ENCODE measurements at places on chromosomes 4 and X.

- peak; percentile 7 for DNase-seq
These were observed 276.4 kb downstream of the SPRY1 start for GRCh38 chr4:123672987-123673386.

- DNase-seq, result no peak
These were observed 6.2 kb downstream of the RAB40A start for GRCh38 chrX:103513067-103513466.

DNA sequence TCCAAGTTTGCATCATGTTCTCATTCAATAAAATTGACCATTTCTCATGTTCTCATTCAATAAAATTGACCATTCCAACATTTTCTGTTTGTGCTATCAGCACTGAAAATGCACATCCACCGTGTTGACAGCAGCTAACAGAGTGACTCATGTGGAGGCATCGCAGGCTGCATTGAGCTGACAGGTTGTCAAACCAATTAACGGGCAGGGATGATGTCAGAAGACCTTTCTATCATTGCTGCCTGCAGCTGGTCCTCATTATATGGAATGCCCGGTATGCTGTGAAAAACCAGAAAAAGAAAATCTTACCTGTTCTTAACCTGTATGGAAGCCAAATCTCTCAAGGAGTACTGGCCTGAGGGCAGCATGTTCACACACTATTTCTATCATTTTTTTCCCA lies 202.0 kb downstream of the SMIM20 start:
- DNase-seq, result no peak

GRCh38 chr4:57040510-57040909 lies 61.8 kb downstream of the POLR2B start:
- DNase-seq, result no peak

- no peak for DNase-seq
These were observed 192.8 kb downstream of the BCOR start for GRCh38 chrX:39904816-39905537.

- DNase-seq, result no peak
These were observed 208.6 kb upstream of the SLC7A11 start for GRCh38 chr4:138450546-138451275.

GRCh38 chr4:38563707-38564495 lies 100.1 kb upstream of the KLF3 start:
- DNase-seq, result no peak

DNA sequence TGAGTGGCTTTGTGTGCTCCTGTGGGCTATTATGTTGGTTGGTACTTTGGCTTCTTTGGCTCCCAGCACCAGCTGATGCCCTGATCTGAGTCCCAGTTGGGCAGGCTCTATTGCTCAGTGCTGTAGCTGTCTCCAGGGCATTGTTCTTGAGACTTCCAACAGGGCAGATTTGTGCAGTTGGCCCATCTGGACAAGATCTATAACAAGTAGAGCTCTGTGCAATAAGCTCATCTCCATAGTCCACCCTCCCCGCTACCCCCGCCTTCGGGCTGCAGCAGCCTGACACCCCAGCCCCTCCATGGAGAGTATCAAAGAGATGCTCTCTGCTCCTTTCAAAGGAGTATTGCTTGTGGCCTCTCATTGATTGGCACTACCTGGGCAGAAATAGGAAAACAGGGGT lies 5.8 kb upstream of the TMEM31 start:
- no peak for DNase-seq

DNA sequence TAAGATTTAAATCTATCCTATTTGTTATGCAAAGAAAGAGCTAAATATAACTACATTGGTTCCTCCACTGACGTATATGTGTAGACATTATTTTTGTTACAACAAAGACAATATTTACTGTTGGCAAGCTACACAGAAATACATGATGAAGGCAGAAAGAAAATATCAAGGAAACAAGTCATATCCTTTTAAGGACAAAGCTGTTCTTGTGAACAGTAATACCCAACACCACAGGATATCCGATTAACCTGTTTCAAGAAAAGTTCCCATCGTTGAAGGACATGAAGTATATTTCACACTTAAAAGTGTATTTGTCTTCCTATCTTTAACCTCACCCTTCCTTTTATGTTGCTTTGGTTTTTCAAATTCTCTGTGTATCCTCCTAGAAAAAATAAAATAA lies 235.8 kb upstream of the AADAT start:
- DNase-seq, result no peak

DNA sequence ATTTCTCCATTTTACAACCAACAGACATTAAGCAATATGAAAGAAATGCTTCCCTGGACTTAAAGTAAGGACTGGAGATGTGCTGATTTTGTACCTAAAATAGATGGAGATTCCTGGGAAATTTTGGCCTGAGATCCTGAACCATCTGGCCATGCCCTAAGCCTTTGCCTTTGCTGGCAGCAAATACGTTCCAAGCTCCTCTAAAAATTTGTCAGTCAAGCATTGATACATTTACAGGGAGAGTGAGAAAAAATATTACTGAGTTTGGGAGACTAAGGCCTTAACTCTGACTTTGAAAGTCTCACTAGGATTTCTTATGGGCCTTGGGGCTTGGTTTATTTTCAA lies 63.9 kb downstream of the FHDC1 start:
- DNase-seq, result no peak

- peak; percentile 1 for DNase-seq
These were observed 311.8 kb downstream of the ADGRL3 start for GRCh38 chr4:61511716-61512488.

- DNase-seq, result no peak
These were observed 45.2 kb downstream of the CXXC4 start for GRCh38 chr4:104449537-104449936.

DNA sequence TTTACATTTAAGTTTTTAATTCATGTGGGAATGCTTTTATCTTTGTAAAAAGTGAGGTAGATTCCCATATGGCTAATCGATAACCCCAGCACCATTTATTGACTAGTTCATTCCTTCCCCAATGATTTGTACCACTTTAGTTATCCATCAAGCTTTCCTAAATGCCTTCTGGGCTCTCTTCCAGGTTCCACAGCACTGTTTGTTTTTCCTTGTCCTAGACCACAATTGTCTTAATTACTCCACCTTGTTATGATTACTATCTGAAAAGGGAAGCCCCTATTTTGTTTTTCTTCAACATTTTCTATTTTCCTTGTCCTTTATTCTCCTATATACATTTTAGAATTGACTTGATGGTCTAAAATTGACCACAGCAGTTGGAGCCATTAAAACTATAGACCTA lies 48.5 kb upstream of the GPRIN3 start:
- DNase-seq, result no peak

- no peak for DNase-seq
These were observed 21.0 kb upstream of the ETNPPL start for GRCh38 chr4:108783665-108784463.

GRCh38 chr4:114866901-114867670 lies 246.3 kb downstream of the NDST4 start:
- DNase-seq, result no peak

DNA sequence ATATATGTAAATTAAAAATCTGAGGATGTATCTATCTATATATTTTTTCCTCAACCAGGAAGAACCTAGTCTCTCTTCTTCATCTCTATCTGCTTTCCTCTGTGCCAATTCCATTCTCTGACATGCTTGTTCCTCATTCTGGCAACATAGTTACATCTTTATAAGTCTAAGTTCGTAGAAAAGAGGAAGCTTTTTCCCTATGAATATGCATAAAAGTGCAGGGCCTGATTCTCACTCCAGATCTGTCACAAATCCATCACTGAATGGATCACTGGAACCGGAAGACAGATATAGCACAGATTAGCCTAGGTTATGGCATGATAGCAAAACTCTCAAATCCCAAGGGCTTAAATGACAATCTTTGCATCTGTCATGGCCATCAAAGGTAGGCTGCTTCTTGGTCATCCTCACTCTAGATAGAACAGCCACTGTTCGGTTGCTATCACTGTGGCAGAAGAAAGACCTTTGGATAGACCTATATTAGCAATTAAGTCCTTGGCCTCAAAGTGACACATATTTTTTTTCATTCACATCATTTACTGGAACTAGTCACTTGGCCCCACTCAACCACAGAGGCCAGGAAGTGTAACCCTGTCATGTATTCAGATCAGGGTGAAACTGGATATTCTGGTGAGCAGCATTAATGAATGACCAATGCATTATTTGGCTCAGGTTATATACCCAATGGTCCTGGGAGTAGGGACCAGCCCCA lies 22.2 kb downstream of the DTHD1 start:
- DNase-seq, result no peak

- DNase-seq, result no peak
These were observed 164.8 kb downstream of the AASDH start for GRCh38 chr4:56222514-56222913.

DNA sequence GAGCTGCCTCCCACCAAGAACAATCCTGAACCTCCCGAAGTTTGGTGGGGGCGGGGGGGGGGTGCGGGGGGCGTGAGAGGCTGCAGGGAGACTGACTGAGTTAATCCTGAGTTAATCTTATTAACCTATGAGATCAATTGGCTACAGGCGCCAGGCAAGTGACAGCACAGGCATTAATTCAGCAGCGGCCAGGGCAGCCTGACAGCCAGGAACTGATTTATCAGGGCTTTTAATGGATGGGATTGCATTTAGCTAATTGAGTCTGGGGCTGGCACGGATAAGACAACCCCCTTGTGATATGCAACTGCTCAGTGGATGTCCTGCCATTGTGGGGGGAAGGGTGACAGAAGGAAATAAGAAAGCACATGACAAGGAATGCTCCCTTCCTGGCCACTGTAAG lies 16.3 kb downstream of the RTL5 start:
- no peak for DNase-seq

DNA sequence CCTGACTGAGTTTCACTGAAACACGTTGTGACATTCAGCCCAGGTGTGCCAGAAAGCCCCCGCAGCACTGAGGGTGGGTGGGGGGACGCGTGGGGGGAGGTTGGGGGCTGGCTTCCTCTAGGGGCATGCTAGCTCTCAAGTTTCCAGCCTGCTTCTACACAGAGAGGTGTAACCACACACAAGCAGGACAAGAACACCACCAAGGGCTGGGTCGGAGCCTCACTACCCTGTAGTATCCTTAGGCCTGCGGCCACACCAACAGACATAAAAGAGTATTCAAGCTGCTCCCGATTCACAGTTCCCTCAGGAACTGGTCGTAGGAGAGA lies 1.8 kb downstream of the USP46 start:
- no peak for DNase-seq

DNA sequence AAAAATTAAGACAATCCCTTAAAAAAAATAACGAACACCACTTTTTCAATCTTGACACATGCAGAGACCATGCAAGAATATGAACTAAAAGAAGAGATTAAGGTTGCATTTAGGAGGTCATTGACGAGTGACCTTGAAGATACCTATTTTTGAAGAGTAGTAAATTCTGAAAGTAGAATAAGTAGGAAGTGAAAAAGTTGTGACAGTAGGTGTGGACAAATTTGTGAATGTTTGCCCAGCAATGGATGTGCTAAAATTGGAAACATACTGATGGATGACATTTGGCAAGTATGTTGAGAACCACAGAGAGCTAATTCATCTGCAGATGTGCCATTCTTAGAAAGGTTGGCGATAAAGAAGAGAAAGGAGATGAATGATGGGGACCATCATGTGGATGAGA lies 213.7 kb upstream of the VCX3A start:
- no peak for DNase-seq

GRCh38 chrX:68175562-68175961 lies 257.7 kb downstream of the OPHN1 start:
- no peak for DNase-seq

- DNase-seq, result no peak
These were observed 2.2 kb downstream of the PWWP3B start for GRCh38 chrX:106170318-106170717.

DNA sequence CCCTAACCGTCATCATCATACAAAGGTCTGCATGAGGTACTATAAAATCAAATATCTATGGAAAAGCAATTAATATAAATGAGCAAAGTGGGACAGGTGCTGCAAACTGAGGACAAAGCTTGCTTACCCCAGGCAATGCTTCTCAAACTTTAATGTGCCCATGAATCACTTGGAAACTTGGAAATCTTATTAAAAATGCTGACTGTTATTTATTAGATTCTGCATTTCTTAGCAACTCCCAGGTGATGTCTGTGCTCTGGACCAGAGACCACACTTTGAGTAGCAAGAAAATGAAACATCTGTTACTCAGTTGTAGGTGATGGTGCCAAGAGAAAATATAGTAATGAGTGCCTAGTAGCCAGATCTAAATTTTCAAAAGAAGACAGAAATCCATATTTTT lies 890.4 kb upstream of the FTHL17 start:
- no peak for DNase-seq
